CD8-positive, alpha-beta T cell (primary cell): ENCODE measurements at places on chromosomes 12 and 14. TPM values are rescaled to one million over a fixed set of nuclear protein-coding genes. Genes with fewer than 3 reads are reported as not detected.

The SMCO2 gene
- not detected for total RNA-seq

The C1S gene
- total RNA-seq = 1.5 TPM

The IL26 gene
- total RNA-seq = not detected

The GIT2 gene
- total RNA-seq = 57.9 TPM

The MYH6 gene
- total RNA-seq = not detected

The ASCL1 gene
- total RNA-seq = not detected

The P2RX2 gene
- total RNA-seq = not detected

The PPP1R36 gene
- not detected for total RNA-seq

The ABHD4 gene
- 8.3 TPM for total RNA-seq

The KRT6A gene
- not detected for total RNA-seq

The PRB2 gene
- not detected for total RNA-seq

The SINHCAF gene
- 108 TPM for total RNA-seq

The RNASE1 gene
- total RNA-seq = not detected

The ANO2 gene
- not detected for total RNA-seq

The CREBL2 gene
- total RNA-seq = 10.2 TPM

The TAS2R50 gene
- not detected for total RNA-seq

The TAS2R8 gene
- not detected for total RNA-seq

The TMEM179 gene
- total RNA-seq = not detected

The RACGAP1 gene
- 2.2 TPM for total RNA-seq

The SLC17A8 gene
- not detected for total RNA-seq
